ENCODE measurements at places on chromosomes 2 and 18.

DNA sequence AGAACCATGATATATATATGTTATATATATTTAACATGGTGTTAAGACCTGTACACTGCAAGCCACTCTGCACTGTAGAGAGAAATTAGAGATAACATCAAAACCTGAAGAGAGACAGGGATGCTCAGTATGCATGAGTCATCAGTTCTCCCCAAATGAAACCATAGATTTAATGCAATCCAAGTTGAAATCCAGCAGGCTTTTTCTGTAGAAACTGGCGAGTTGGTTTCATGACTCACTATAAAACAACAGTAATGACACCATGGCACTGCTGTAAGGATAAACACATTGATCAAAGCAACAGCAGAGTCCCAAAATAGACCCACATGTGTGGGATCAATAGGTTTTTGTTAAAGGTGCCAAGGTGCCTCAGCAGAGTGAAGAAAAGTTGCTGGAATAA lies 65.8 kb downstream of the RTP5 start:
- DNase-seq: no peak

- no peak for DNase-seq
These were observed 54.5 kb upstream of the WDR75 start for GRCh38 chr2:189386741-189387140.

DNA sequence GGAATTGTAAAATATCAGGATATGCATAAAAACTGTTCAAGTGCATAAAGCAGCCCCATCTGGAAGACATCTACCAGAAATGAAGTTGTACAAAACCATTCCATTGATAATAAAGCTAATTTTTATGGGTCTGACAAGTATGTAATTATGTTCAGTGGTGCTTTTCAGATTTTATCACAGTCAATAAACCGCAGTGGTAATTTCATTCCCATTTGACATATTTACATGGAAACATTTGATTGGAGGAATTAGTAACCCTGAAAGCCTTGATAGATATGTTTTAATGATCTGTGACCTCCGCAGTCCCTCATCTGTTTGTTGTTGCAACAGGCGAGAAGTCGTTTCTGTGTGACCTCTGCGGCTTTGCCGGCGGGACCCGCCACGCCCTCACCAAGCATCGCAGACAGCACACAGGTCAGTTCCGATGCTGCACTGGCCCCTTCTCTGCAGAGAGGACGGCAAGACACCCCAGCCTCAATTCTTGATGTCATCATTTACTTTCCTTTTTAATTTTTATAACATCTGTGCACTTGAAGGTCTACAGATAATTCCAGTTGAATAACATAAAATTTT lies 283.1 kb downstream of the ZNF407 start:
- DNase-seq: no peak

GRCh38 chr2:215535741-215536140 lies 99.9 kb upstream of the FN1 start:
- no peak for DNase-seq

DNA sequence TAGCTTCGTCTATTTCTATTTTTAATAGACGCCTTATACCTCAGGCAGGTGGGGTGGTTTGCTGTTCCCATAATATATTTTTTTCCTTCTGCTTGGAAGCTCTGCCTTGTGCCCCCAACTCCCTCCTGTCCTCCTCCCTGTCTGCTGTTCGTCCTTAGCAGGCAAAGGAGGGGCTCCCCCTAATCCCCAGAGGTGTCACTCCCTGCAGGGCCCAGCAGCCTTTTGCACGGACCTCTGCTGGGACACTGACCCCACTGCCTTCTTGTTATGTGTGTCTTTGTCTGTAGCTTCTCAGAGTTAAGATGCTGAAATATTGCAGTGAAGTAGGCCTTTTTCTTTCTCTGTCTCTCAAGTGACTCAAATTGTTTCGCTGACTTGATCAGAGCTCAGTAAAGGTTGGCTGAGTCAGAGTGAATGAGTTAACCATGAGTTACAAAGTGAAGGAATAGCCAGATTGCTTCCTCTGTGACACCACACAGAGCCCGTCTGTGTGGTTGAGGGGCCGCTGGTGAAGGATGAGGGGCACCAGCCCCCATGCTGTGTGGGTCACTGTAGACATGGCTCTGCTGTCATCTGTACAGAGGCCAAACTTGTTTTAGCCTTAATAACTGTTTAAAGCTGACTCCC lies 47.7 kb downstream of the PRKCE start:
- DNase-seq: no peak

GRCh38 chr2:86375623-86376022 lies 38.2 kb upstream of the REEP1 start:
- no peak for DNase-seq

GRCh38 chr2:189391201-189391600 lies 50.1 kb upstream of the WDR75 start:
- DNase-seq: no peak

- no peak for DNase-seq
These were observed 32.4 kb downstream of the TTLL4 start for GRCh38 chr2:218743068-218743467.

- no peak for DNase-seq
These were observed 36.6 kb downstream of the PTCD3 start for GRCh38 chr2:86142436-86143257.

GRCh38 chr2:1504311-1504750 lies 91.1 kb downstream of the TPO start:
- DNase-seq: no peak

- no peak for DNase-seq
These were observed 158.9 kb downstream of the VAPA start for GRCh38 chr18:10072671-10073175.

DNA sequence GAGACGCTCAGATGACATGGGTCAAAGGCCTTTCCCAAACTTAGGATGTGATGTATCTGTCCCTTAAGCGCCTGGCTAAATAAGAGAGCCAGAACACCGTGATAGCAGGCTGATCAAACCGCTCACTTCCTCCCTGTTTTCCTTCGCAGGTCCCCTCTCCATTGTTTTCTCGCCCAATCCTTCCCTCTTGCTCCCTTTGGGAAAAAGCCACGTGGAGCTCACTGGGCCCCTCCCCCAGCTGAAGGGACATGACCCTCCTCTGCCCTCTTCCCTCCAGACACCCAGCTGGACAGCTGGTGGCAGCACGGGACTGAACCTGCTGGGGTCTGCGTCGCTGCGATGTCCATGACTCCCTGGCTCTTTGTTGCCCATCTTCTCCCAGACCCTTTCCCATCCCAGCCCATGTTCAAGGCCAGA lies 201.7 kb downstream of the TNS1 start:
- DNase-seq: no peak

GRCh38 chr2:165508927-165509326 lies 39.4 kb downstream of the CSRNP3 start:
- no peak for DNase-seq

- DNase-seq: no peak
These were observed 12.6 kb upstream of the REL start for GRCh38 chr2:60868589-60869273.

DNA sequence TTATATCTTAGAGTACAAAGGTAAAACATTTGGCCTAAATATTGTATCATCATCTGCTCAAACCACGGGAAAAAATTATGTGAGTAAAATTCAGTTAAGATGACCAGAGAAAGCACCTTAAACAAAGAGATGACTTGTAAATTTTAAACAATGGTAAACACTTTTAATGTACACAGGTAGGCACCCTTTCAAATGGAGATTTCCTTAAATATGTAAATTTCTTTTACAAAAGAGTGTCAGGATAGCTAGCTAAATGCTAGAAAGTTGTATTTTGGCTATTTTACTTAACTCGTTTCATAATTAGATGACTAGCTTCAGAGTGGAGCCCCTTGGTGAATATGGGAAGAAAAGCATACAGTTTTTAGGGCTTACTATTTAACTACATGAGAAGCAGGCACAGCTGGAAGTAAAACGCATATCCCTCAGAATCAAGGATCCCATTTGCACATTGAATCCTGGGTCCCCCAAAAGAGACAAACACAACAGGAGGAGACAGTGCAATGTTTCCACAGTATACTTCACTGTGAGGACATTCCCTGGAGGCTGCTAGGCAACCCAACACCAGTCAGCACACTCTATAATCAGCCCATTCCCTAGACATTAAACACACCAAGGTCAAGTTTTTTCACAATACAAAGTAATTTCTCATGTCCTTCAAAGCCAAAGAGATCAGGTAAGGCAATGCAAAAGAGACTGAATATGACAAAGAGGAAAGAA lies 1154.4 kb downstream of the DPP10 start:
- no peak for DNase-seq

DNA sequence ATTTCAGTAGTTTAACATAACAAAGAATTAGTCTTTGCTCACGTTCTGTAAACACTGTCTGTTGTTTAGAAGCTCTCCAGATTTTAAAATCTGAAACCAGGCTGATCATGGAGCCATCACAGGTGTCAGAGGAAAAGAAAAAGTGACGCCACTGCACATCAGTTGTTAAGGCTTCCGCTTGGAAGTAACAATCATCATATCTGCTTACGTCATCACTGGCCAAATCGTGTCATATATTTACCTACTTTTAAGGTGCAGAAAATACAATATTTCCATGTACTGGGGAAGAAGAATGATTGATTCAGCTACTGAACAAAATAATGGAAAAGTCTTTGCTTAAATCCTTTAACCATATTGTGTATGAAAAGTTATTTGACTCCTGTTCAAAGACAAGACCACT lies 382.6 kb upstream of the MC4R start:
- DNase-seq: no peak

GRCh38 chr18:37156330-37156942 lies 327.5 kb downstream of the KIAA1328 start:
- DNase-seq: no peak

DNA sequence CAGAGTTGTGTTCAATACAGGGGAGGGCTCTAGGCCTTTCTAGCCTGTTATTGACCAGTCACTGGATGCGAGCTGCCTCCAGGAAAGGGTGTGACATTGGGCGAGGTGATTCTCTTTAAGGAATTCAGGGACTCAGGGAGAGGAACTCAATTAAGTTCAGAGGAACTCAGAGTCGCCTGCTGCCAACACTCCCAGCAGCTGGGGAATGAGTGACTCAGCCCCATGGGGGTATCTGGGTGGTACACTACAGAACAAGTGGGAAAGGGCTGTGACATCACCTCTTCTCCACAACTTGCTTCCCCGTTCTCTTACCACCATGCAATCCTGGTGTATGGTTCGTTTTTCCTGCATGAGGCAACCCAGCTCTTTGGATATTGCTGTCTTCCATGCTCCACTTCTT lies 50.4 kb upstream of the CYRIA start:
- no peak for DNase-seq

GRCh38 chr18:37476182-37476581 lies 89.4 kb downstream of the CELF4 start:
- DNase-seq: peak; percentile 10

DNA sequence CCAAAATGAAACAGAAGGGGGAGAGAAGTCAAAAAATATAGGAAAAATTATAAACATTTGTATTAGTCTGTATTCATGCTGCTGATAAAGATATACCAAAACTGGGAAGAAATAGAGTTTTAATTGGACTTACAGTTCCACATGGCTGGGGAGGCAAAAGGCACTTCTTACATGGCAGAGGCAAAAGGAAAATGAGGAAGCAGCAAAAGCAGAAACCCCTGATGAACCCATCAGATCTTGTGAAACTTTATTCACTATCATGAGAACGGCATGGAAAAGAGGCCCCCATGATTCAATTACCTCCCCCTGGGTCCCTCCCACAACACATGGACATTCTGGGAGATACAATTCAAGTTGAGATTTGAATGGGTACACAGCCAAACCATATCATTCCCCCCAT lies 79.1 kb downstream of the ZRANB3 start:
- no peak for DNase-seq

GRCh38 chr2:31148514-31148913 lies 10.3 kb upstream of the GALNT14 start:
- no peak for DNase-seq

DNA sequence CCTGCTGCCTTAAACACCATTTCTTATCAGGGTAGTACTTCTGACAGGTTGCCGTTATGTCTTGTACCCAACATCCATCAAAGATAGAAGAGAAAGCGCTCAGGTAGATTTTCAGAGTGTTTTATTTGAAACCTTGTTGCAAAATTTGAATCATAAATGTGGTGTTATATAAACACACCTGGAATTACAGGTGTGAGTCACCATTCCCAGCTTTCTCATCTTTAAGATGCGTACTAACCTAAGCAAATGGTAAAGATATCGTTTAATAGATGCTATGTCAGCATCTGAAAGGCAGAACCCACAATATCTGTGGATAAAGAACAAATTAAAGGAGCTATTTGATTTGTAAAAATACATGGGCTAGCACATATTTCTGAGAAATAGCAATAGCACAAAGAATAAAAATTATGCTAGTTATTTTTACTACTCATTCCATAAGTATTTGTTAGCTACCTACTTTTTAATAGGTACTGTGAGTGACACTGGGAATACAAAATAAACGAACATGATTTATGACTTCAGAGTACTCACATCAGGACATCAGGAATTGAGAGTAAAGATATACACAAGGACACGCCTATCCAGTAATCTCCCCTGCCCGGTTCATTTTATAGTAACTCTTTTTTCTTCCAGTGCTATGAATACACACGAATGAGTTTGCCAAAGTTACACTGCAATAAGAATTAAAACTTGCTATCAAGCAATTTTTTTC lies 193.8 kb downstream of the RBM43 start:
- no peak for DNase-seq

GRCh38 chr2:31354837-31355236 lies 59.7 kb downstream of the XDH start:
- DNase-seq: no peak

- no peak for DNase-seq
These were observed 67.4 kb downstream of the RNF152 start for GRCh38 chr18:61825386-61825785.

GRCh38 chr2:10889651-10890215 lies 22.0 kb upstream of the KCNF1 start:
- no peak for DNase-seq

DNA sequence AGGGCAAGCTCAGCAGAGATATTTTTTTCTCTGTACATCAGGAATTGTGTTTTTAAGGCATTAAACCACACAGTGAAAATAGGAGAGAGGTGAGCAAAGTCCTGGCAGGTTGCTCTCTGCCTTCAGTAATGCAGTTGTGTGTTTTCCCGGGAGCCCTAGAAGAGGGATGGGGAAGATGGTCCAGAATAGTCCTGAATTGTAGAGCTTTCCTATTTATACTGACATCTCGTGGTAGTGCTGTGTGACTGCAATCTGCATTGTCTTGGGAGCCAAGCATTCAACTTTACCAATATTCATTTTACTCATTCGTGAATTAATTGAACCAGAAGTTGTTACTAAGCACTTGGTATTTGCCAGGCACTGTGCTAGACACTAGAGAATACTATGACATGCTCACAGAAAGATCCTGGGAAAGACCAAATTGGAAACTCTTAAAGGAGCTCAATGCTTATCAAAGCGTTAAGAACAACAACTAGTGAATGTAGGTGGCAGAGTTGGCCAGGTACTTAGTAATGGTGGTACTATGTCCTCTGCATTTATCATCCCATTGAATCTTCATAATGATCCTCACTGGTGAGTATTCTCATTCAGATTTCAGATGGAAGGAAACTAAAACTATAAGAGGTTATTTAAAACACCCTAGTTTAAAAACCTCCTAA lies 214.6 kb downstream of the TRIB2 start:
- no peak for DNase-seq

GRCh38 chr2:85737481-85737880 lies 16.3 kb upstream of the ATOH8 start:
- DNase-seq: no peak

GRCh38 chr2:222572264-222572721 lies 83.6 kb downstream of the FARSB start:
- DNase-seq: no peak

GRCh38 chr2:3169106-3169870 lies 208.3 kb downstream of the EIPR1 start:
- no peak for DNase-seq

GRCh38 chr2:161273038-161273760 lies 35.0 kb upstream of the PSMD14 start:
- DNase-seq: peak; percentile 38
